ENCODE measurements at places on chromosomes 2 and 18. TPM values are rescaled to one million over a fixed set of nuclear protein-coding genes. Genes with fewer than 3 reads are reported as not detected.
A peak's percentile ranks its signal among the peaks of the same experiment; 100 is the strongest.

DNA sequence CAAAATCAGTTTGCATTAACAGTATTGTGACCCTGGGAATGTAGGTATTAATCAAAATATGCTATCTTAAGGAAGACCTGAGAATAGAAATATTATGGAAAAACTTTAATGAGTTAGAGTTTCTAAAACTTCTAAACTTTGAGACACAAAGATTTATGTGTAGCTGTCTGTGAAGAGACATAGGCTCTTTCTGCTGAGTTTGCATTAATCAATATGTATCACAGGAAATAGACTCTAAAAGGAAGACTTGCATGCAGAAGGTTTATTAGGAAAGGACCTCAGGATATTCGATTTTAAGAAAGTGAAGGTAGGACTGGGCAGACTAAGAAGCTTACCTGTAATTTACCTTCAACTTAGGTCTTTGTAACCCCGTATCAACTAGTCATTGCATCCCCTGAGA is 494.8 kb upstream of the NRXN1 start:
- no peak for DNase-seq

DNA sequence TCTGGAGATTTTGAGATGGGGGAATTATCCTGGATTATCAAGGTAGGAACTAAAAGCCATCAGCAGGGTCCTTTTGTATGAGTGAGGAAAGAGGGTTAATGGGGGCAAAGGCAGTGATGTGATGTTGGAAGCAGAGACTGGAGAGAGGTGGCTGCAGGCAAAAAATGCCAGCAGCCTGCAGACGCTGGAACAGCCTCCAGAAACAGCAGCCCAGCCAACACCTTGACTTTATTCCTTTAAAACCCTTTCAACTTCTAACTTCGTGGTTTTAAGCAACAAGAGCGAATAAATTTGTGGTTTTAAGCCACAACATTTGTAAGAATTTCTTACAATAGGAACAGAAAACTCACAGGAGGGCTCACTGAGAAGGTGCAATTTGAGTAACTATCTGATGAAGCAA is 523.1 kb upstream of the HS6ST1 start:
- no peak for DNase-seq

ACVR2A gene
- total RNA-seq: 8.9 TPM

DNA sequence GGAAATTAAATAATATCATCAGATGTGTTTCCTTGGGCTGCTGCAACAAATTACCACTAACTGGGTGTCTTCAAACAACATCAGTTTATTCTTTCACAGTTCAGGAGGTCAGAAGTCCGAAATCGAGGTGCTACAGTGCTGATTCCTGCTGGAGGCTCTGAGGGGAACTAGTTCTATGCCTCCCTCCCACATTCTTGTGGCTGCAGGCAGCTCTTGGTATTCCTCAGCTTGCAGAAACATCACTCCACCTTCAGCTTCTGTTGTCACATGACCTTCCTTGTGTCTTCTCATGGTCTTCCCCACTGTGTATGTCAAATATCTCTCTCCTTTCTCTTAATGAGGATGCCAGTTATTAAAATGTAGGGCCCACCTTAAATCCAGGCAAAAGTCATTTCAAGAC is 29.3 kb upstream of the DCC start:
- DNase-seq: no peak

DNA sequence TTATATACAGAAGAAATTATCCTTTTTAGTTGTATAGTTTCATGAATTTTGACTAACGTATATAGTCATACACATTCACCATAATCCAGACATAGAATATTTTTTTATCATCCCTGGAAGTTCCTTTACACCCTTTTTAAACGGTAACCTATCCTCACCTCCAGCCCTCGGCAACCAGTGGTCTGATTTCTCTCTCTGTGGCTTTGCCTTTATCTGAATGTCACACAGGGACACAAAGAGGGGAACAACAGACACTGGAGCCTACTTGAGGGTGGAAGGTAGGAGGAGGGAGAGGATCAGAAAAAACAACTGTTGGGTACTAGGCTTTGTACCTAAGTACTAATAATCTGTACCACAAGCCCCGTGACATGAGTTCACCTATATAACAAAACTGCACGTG is 191.9 kb downstream of the MC4R start:
- no peak for DNase-seq

- no peak for DNase-seq
Measured at GRCh38 chr2:53379547-53379946, 388.1 kb upstream of the CHAC2 start.

- no peak for DNase-seq
Measured at GRCh38 chr2:143692162-143692561, 562.9 kb downstream of the ARHGAP15 start.

DNA sequence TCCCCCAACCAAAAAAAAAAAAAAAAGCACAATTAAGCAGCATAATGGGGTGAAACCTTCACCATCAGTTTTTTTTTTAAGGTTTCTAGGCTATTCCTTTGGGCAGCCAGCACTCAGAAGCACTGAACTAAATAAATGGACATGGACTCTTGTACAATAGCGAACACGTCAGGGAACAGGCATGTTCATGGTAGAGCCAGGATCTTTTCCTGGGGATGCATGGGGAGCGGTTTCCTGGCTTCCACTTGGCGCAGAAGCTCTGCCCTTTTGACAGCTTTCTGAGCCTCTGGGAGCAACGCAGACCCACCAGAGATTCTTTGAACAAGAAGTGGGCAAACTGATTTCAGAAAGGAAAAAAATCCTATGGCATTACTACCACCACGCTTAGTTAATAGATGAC is 35.0 kb downstream of the ALPK2 start:
- DNase-seq: peak; percentile 69

- no peak for DNase-seq
Measured at GRCh38 chr2:227473806-227474205, 1.9 kb downstream of the AGFG1 start.

DNA sequence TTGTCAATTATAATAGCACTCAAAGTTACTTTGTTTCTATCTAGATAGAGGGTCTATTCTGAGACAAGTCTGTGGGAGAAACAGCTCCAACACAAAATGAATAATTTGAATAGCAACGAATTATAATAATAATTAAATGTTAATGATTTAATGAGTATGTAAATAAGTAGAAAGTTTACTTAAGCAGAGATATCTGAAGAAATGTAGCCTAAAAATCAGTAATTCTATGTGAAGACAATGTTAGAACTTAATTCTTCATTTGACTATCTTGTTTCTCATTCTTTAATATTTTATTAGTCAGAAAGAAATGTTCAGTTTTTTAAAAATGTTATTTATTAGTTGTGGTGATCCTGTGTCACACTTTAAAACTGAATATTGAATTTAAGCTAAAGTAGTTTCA is 161.2 kb downstream of the PLEKHA3 start:
- no peak for DNase-seq

- peak; percentile 5 for DNase-seq
Measured at GRCh38 chr2:200929334-200930249, 33.9 kb downstream of the ORC2 start.

- no peak for DNase-seq
Measured at GRCh38 chr2:178388287-178388686, 62.7 kb downstream of the PRKRA start.

DNA sequence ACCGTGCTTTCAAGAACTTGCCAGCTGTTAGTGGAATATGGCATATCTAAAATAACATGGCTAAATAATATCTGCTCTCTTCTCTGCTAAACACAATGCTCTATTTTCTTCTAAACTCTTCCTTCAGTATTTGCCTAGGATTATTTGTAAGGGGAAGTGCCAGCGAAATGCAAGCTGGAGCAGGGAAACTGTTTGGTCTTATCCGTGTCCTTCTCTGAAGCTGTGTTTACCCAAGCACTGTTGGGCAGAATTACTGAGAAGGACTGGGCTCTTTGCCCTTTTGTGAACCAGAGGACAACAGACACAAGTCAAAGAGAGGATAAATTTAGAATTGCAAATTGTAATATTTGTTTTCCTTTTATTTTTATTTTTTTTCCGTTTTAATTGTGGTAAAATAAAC is 23.6 kb downstream of the CPO start:
- DNase-seq: no peak

GRCh38 chr18:76593843-76594242 is 98.8 kb upstream of the ZNF516 start:
- no peak for DNase-seq

DNA sequence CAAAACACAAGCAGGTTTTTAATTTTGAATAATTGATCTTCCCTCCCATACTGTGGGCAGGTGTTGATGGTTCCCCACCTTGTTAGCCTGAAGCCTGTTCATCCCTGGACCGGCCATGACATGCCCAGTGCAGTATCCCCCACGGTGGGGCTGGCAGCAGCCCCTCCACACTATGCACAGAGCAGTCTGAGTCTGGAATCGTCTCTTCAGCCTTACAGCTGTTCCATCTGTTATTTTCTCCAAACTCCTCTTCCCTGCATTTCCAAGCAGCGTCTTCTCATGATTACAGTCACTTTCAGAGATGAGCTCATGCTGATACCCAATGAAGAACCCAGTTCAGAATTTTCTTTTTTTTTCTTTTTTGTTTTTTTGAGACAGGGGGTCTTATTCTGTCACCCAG is 68.2 kb downstream of the ADI1 start:
- no peak for DNase-seq

GRCh38 chr2:182761903-182762302 is 45.8 kb downstream of the DNAJC10 start:
- DNase-seq: peak; percentile 77

- DNase-seq: peak; percentile 75
Measured at GRCh38 chr2:63654959-63655358, 66.2 kb downstream of the MDH1 start.

PPP1R7 gene
- total RNA-seq: 53.7 TPM

DNA sequence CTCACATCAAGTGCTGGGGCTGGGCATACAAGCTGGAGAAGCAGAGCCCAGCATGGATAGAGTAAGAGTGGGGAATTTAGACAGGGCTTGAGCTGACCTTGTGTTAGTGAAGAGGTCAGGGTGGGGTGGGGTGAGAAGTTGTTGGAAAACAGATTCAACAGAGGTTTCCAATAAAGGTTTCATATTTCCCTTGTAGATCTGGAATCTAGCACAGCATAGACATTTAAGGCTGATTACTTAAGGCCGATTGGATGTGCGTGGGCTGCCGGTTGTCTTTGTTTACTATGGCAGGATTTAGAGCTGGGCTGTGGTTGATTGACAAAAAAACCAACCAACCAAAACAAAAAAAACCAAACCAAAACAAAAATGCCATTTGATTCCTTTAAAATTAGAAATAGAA is 114.9 kb upstream of the SEC11C start:
- peak; percentile 67 for DNase-seq

DNA sequence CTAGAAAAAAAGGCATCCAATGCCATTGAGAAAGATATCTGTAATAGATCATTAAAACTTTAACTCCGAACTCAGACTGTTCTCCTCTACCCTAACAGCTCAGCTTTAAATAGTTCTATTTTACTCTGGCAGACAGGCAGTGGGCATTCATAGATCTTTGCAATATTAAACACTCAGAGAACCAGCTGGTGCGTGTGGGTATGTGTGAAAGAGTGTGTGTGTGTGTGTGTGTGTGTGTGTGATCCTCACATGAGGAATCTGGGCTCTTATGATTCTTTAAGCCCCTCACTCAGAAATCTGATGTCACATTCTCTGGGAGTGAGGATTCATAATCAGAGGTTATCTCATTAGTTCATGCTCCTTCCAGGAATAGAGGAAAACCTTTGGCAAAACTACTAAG is 144.3 kb downstream of the KCNH7 start:
- DNase-seq: no peak

THUMPD2 gene
- total RNA-seq: 7.4 TPM

- peak; percentile 67 for DNase-seq
Measured at GRCh38 chr2:54572262-54572635, 116.1 kb downstream of the SPTBN1 start.

DNA sequence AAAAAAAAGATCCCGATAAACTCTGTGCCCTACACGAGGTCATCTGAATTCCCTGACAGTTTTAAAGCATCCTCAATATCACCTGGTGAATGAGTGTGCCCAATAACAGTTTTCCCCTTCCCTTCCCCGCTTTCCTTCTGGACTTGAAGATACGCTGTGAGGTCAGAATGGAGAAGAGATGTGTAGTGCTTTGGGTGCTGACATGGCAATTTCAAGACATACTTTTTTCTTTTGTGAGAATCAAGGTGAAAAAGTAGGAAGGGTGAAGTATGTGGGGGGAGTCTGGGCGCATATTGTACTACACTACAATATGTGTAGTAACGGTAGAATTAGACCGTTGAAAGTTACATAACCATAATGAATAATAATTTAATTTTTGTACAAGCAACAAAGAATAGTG is 21.7 kb downstream of the DNAJC27 start:
- no peak for DNase-seq

DNA sequence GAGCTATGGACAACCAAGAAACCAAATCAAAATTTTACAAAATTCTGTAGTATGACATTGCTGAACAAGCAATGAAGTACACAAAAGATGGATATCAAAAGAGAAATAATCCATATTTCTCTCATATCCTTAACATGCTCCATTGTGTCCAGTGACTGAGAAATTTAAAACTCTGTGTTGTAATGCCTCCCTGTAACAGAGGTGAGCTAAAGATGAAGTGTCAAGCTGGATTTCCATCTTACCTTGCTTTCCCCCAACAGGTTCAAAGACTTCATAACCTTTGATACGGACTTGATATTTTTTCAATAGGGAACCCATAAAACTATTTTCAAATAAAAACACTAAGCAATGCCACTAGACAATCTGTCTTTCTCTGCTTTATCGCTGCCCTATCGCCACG is 95.7 kb upstream of the SERTAD2 start:
- DNase-seq: no peak

- no peak for DNase-seq
Measured at GRCh38 chr2:236899950-236900640, 185.6 kb upstream of the COPS8 start.

DNA sequence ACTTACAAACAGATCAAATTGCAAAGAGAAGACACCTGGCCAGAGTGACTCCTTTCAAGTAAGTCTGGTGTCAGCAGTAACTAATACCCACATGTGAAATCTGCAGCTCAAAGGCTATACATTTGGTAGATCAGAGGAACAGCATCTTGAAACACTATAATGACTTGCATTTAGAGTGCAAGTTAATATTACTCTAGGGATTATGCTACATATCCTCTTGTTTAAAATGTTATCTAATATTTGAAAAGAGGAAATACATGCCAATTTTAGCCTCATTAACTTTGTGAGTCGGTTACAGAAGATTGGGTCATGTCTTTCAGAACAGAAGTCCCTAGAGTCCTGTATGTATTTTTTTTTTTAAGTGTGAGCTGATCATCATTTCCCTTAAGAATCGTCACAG is 15.2 kb downstream of the LANCL1 start:
- no peak for DNase-seq

NT5C1B gene
- total RNA-seq: not detected

DNA sequence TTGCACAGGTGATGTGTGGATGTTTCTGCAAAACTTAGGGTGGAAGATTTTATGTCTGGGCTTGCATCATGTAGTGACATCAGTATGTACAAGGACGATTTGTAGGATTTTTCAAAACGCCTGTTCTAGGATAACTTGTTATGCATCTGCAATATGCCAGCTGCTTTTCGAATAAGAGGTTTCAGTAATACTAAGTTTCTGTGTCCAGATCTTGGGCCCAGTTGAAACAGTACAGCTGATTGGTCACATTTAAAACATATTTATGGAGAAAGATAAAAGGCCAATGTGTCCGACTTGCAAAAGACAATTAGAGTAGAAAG is 1.2 kb downstream of the PTPN4 start:
- peak; percentile 66 for DNase-seq

Data from fibroblast of lung (primary cell).